ENCODE measurements at places on chromosomes 6 and 20.

DNA sequence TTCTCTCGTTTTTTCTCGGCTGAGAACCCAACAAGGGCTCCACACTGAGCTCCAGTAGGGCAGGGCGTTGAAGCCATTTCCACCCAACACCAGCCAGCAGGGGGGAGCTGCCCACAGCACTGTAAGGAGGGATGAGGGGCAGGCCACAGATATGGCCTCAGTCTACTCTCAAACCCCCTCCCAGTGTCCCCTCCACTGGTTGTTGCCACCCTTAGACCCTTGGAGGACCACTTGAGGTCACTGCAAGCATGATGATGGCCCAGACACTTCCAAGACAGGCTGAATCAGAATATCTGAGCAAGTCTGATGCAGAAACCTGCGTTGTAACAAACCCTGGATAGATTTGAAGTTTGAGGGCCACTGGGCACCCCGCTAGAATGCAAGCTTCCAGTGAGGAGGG lies 217.0 kb upstream of the CST7 start:
- no peak for DNase-seq

DNA sequence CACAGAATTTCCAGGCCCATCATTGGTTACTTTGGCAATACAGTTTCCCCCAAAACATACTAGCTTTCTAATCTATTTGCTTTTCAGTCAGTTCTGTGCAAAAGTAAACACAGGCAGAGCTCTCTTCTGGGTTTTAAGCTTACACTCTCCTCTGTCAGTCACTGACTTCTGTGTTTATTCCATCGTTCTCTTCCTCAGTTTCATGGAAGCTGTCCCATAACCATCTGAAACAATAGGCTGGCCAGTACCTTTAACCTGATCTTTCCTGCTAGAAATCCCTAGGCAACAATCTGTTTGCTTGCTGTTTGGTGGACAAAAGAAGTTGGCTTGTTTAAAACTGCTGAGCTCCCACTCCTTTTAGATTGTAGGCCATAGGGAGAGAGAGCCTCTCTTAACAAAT lies 431.5 kb downstream of the HACE1 start:
- DNase-seq: no peak

- no peak for DNase-seq
Measured at GRCh38 chr6:14638435-14638905, 520.9 kb downstream of the CD83 start.

DNA sequence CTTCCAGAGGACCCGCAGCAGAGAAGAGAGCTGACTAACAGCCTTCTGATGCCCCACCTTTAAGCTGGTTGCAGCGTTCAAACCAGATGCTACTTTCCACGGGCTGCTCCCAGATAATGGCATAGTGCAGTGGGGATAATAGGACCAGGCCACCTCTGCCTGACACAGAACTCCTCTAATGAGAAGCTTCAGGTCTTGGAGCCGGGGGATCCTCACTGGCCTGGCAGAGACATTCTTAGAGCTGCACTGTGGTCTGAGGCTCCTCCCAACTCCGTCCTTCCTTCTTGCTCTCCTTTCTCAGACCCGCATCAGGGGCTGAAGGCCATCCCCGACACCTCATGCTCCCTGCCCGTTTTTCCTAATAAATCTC lies 206.6 kb upstream of the MARCKS start:
- no peak for DNase-seq

- DNase-seq: no peak
Measured at GRCh38 chr6:43089467-43089866, 13.4 kb downstream of the PTK7 start.

GRCh38 chr6:113122060-113122459 lies 735.1 kb upstream of the MARCKS start:
- no peak for DNase-seq

DNA sequence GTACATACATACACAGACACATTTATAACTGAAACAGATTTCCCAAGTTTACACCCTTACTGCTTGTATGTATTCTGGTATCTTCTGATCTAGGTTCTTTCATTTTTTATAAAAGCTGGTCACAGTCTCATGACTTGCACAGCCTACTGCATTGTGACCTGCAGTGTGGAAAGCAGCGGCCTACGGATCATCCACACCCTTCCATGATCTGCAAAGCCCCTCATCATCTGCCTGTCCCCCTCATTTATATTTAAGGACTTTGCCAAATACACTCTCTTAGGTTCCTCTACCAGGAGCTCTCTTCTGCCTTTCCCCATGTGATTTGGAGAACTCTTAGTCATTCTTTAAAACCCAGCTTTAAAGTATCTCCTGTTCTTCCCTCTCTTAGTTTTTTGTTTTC lies 12.0 kb upstream of the BICRAL start:
- no peak for DNase-seq

DNA sequence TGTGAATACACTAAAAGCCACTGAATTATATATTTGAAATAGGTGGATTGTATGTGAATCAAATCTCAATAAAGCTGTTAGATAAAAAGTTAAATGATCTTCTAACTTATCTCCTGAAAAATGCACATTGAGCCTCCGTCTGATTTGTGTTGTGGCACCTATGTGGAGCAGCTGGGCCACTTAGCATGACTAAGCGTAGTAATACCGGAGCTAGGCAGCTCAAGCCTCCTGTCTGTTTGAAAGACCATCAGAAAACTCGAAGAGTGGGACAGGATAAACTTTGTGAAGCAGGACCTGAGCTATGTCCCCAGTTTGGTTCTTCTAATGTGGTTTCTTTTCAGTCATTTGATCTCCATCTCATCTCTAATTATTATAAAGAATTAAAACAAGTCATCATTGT lies 11.0 kb upstream of the NOL7 start:
- DNase-seq: no peak

- DNase-seq: no peak
Measured at GRCh38 chr6:44629636-44630035, 242.1 kb downstream of the CDC5L start.

DNA sequence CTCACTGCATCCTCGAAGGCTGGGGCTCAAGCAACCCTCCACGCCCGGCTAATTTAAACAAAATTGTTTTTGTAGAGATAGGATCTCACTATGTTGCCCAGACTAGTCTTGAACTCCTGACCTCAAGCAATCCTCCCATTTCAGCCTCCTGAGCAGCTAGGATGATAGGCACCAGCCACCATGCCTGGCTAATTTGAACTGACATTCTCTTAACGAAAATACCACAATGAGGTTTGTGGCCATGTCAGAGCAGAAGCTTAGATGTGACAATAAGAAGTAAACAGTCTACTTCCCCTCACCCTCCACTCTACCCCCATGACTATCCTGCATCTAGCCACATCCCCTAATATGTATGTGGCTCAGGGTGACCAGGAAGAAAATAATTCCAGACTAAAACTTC lies 74.8 kb upstream of the PLCB4 start:
- DNase-seq: no peak

DNA sequence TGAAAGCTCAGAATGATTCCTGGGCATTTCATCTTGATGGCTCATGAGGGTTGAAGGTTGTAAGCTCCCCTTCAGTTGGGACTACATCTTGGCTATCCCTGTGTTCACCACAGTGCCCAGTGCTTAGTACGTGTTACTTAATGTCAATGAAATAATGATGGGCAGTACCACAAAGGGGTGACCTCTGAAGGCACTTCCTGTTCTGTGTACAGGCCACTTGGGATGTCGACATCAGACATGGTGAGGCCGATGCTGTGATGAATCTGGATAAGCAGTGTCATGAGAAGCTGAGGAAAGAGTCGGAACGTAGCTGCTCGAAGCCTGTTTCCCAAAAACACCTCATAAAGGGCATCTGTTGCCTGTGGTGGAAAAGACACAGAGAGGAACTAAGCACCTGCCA lies 27.6 kb upstream of the RBL1 start:
- DNase-seq: no peak

DNA sequence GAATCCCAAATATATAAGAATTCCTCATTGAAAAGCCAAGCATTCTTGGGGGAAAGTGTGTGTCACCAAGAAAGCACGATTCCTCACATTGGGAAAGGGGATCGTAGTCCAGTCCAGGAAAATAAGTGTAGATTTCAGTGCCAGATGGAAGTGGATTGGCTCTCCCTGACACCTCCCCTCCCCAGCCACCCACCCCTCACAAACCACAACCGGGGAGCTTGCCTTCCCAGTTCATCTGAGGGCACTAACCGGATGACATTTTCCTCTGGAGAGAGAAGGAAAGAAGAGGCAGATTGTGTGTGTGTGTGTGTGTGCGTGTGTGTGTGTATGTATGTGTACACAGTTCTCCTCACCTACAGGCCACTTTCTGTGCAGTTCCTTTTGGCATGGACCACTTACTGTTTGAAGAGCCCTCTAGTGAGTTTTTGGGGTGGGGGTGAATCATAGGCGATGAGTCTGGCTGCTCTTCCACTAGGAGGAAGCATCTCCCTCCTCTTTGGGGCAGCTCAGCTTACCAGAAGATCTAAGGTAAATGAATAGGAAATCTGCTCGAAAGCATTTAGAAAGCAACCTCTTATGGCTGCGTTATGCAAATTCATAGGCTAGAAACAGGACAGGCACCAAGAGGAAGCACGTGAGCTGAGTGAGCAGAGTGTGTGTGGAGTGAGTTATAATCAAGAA lies 20.8 kb downstream of the DAAM2 start:
- no peak for DNase-seq

DNA sequence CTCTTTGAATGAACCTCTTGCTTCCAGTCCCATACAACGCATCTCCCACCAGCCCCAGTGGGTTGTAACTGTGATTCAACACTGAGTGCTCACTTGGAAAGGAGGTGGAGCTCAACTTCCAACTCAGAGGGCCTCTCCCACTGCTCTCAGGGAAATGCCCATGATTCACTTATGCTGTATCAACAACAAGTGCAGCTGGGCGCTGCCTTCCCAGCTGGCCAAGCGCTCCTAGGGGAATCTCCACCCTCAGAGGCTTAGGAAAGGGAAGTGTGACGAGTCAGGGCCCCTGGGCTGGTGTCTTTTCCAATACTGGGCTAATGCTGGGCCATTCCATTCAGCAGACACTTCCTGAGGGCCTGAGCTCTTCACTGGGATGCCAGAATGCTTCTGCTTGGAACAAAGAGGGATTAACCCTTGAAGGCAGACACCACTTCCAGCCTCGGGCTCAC lies 8.1 kb upstream of the OCSTAMP start:
- DNase-seq: no peak

DNA sequence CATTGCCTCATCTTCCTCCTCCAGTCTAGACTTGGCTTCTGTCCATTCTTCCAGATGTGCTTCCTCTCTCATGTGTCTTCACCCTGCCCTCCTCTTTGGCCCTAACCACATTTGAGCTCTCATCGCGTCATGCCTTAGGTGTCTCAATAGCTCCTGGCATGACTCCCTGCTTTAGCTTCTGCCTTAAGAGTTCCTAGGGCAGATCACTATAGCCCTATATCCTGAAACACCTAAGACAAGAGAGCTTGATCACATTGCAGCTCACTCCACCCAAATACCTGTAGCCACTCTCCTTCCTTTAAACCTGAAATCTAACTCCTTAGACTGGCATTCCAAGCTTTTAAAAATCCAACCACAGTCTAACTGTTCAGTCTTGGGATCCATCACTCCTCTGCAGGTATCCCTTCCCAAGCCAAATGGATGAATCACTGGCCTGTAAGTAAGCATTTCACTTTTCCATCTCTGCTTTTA lies 69.0 kb upstream of the STXBP5 start:
- DNase-seq: no peak

- DNase-seq: no peak
Measured at GRCh38 chr6:27279513-27280063, 32.1 kb downstream of the PRSS16 start.

GRCh38 chr20:57898332-57898731 lies 188.5 kb upstream of the PMEPA1 start:
- no peak for DNase-seq

GRCh38 chr6:162289972-162290371 lies 437.6 kb downstream of the PRKN start:
- no peak for DNase-seq

GRCh38 chr6:98335594-98335993 lies 498.8 kb upstream of the POU3F2 start:
- no peak for DNase-seq

GRCh38 chr6:137241481-137242038 lies 22.4 kb upstream of the IFNGR1 start:
- no peak for DNase-seq

DNA sequence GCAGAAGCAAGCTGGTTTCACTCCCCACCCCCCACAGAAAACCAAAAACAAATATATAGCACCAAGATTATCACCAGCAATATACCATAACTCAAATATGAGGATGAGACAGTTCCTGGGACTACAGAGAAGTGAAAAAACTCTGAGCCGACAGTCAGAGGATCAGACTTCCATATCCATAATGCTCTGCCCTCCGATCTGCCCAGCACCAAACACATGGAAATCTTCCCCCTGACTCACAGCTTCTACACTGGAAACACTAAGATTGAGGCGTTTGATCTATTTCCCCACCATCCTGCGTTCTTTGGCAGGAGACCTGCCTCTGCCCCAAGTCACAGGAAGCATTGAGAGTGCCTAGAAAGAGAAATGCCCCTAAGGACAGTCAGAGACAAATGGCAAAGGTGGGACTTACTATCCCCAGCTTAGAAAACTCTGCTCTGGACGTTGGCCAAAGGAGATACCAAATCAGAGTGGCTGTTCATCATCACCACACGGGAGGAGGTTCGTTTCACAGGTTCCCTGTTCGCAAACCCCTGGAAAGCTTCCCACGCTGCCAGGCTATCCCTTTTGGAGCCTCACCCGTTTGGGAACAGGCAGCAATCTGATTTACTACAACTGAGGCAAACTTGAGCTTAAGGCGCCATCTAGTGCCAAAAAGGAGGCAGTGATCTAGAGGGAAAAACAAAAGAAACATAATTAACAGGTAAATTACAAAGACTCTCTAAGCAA lies 48.7 kb upstream of the SRSF6 start:
- DNase-seq: no peak

DNA sequence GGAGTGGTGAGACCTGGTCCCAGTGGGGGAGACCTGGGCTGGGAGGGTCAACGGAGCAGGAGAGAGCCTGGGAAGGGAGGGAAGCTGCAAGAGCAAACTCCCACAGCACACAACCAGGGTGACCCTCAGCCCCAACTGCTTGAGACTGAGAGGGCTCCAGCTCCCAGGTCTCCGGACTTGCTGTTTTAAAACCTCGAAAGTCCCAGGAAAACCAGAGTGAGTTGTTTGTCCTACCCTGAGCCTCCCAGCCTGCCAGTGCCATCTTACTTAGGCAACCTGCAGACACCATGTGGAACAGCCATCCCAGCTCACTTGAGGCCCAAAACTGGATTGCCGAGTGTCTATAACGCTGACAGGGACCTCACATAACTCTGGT lies 4.8 kb upstream of the NTSR1 start:
- DNase-seq: no peak

- no peak for DNase-seq
Measured at GRCh38 chr20:52131048-52131643, 60.4 kb downstream of the ZFP64 start.

- DNase-seq: no peak
Measured at GRCh38 chr20:23180451-23180921, 94.4 kb upstream of the CD93 start.

DNA sequence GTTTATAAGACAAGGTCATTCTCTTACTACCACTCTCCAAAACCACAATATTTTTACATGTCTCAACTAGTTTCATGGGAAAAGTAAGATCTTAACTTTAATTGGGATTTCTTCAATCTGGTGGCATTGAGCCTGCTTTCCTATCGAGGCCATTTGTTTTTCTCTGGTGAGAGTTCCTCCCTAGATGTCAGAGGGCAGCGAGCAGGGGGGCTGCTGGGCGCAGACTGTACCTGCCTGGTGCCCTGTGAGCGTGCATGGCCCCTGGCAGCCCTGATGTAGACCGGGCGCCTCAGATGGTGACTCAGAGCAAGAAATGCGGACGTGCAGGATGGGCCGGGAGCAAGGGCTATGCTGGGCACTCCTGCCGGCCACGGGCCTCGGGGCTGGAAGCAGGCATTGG lies 27.2 kb downstream of the ERMARD start:
- DNase-seq: no peak

- no peak for DNase-seq
Measured at GRCh38 chr20:46703435-46703834, 6.0 kb upstream of the SLC2A10 start.
